ENCODE measurements at places on chromosomes 2 and 18.

DNA sequence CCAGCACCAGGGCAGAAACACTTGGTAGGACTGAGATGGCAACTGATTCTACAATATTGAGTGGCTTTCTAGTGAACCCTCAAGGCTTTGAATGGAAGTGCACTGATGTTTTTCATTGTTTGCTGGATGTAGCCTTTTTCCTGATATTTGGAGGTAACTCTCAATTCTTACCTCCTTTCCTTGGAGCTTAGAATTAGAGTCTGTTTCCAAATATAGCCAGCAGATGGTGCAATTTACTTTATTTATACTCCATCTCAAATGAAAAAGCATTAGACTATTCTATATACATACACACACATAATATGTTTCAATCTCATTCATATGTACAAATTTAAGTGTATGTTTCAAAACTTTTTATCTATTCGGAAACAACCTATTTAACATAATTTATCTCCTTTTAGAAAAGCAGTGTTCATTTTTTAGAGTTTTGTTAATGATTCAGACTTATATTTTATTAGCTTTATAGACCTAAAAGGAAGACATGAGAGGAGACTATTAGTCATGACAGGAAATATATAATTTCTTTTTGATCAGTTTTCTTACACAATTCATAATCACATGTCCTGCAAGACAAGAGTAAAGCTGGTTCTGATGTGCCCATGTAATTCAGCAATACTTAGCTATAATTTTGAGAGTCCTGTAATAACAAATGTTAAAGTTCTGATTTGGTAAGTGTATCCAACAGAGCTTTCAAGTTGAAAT is 124.8 kb downstream of the NUP35 start:
- no peak for DNase-seq

DNA sequence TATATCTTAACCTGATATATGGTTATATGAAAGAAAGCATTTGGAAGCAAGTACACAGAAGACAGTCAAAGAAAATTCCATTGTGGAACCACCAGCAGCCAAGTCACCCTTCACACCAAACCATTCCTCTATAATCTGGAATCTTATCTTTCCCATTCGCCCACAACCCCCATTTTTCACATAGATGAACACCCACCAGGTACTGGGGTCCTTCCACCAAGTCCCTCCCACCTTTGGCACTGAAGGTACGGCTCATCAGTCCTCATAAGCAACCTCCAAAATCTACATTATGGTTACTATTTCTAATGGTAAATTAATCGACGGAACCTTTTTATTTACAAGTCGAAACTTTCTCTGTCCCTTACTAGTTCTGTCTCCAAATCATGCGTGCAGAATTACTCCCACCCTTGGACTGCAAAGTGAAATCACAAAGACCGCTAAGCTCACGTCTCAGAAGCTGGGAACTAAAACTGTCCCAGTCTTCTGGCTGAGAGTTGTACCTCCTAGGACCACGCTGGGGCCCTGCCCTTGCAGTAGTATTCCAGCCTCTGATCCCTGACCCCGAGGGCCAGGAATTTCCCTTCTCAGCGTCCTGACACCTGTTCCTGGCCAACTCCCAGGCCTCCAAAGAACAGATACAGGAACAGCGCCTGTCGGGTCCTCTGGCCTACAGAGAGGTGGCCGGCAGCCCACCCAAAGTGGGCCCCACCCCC is 702 bp downstream of the OLA1 start:
- DNase-seq = peak; percentile 13

DNA sequence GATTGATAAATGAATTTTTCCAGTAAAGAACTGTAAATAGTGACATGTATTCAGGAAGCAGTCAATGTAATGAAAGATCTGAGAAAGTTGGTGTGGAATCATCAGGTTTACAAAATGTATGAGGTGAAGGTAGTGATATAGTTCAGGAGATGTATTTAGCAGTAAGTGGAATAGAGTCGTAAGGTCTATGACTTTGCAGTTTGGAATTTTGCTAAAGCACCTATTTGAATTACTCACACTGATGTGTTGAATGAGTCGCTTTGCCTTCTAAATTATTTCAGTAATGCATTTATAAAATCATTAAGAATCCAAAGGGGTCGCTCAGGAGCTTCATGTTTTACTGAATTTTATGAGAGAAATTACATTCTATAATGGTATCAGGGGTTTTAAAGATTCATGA is 713.7 kb downstream of the DSC3 start:
- no peak for DNase-seq

GRCh38 chr2:204065566-204065965 is 129.0 kb downstream of the ICOS start:
- no peak for DNase-seq

GRCh38 chr2:11092701-11093335 is 62.4 kb upstream of the SLC66A3 start:
- no peak for DNase-seq

- no peak for DNase-seq
Measured at GRCh38 chr2:9532421-9532820, 23.2 kb downstream of the ADAM17 start.

GRCh38 chr2:184530959-184531358 is 67.4 kb upstream of the ZNF804A start:
- no peak for DNase-seq

DNA sequence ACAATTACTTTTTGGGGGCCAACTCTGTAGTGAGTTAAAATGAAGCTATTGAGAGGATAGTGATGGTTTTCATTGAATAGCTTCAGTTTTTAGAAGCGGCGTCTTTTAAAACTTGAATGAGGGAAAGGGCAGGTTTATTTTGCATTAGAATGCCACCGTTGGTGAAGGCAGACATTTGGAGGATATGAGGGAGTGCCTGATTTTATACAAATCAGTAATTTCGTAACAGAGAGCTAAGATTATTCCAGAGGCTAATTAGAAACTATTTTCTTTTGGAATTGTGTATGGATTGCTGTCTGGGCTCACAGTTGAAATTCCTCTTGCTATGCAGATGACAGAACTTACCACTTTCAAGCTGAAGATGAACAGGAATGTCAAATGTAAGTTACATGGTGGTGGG is 67.6 kb downstream of the ITGB1BP1 start:
- no peak for DNase-seq

GRCh38 chr2:12721566-12722446 is 5.1 kb downstream of the TRIB2 start:
- no peak for DNase-seq

DNA sequence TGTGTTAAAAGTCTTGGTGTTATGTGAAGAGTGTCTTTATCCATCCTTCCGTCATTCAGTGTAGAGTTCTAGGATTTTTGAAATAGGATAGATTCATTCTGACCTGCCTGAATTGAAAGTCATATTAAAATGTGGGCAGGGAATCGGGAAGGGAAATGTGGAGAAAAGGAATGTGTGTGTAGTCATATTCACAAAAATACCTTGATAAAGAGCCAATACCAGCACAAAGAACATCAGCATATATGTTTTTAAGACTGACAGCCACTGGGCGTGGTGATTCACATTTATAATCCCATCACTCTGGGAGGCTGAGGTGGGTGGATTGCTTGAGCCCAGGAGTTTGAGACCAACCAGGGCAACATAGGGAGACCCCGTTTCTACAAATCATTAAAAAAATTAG is 188.1 kb downstream of the CAMKMT start:
- DNase-seq = no peak

DNA sequence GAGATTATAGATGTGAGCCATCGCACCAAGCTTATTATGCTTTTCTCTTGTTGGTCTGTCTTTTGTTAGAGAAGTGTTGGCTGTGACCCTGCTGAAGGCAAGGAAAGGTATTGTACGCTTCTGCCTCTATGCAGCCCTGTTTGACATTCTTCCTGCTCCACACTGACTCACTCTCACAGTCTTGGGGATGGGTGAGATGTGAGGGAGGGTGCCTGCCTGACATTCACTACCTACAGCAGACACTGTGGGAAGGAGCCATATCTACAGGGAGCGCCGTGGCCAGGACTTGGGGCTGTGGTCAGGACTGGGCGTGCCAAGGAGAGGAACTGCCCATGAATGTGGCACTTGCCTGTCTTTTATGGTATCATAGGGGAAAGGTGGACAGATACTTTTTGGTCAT is 43.9 kb upstream of the FHL2 start:
- no peak for DNase-seq

GRCh38 chr2:142825861-142826260 is 51.6 kb upstream of the KYNU start:
- DNase-seq = no peak

DNA sequence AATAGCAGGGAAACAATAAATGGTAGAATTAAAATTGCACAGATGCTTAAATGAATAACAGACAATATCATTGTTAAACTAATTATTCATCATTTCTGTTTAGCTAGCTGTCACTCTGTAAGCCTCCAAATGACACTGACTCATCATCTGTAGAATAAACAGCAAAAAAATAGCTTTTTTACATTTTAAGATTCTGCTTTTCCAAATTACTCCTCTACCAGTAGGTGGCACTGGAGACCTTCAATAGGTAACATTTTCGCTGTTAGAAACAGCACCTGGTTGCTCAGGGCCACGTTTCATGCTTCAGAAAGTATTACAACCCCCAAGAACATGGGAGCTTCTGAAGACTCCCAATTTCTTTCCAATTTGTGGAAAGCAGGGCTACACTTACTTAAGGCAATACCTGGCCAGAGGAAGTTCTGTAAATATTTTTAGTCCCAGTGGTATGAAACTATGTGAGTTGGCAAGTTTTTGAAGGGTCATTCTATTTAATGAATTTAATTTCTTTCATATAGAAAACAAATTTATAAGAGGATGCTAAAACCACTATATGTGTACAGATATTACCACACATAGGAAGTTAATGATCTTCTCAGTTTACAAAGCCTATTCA is 45.4 kb downstream of the TTN start:
- DNase-seq = peak; percentile 24

GRCh38 chr2:8421658-8422449 is 260.0 kb upstream of the ID2 start:
- DNase-seq = no peak

GRCh38 chr18:6719098-6719846 is 10.2 kb upstream of the ARHGAP28 start:
- DNase-seq = no peak

- no peak for DNase-seq
Measured at GRCh38 chr2:109726379-109727270, 67.5 kb upstream of the RGPD5 start.

DNA sequence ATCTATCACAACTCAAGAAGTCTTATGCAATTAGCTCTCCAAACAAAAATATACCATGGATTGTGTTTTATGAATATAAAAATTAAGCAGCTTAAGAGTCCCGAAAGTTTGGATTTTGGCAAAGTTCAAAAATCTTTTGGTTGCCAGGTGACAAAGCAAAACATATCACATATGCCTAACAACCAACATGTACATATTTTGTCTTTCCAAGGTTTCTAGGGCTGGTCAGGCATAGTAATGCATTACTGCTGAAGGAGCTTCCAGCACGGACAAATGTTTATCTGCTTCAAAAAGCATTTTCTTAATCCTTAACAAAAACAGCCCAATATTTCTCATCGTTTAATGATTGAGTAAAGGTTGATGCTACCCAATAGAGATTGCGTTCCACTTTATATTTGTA is 1327.1 kb upstream of the ZEB2 start:
- DNase-seq = no peak

- no peak for DNase-seq
Measured at GRCh38 chr18:45755934-45756333, 32.0 kb downstream of the SLC14A1 start.

DNA sequence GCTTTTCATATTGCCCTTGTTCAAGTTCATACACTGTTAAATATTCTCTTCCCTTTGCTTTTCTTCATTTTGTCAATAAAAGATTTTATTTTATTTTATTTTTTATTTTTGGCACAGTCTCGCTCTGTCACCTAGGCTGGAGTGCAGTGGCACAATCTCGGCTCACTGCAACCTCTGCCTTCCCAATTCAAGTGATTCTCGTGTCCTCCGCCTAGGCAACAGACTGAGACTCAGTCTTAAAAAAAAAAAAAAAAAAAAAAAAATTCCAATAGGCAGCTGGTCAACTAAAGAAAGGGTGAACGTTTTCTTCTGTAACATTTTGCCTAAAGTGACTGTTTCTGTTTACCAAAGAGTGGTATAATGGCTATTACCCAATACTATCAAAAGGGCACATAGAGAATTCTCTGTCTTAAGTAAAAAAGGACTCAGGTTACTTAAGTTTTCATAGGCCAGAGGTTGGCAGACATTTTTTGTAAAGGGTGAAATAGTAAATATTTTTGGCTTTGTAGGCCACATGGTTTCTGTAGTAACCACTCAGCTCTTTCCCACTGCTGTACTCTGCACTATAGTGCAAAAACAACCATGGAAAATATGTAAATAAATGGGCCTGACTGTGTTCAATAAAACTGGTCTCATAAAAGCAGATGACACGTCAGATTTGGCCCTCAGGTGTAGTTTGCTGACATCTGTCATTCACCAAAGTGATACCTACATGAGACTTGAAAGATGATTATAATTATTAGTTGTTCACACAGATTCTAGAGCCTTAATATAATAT is 113.4 kb downstream of the MIB1 start:
- no peak for DNase-seq

DNA sequence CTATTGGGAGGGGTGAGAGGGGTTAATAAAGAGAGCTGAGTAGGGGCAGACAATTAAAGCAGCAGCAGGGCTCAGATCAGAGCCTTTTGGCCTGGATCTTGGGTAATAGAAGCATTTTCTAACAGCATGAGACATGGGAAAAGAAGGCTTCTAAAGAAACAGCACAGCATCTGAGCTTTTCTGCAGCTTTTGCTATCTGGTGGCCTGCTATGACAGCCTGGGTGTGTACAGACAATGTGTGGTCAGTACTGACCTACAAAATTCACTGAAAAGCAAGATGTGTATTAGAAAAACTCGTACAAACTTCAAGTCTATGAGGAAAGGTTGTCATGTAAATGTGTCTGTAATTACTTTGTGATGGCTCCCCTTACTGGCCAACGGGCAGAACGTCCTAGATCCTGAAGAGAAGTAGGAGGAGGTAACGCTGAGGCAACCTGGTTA is 95.6 kb downstream of the GALNT3 start:
- DNase-seq = no peak

GRCh38 chr2:70083344-70084156 is 3.7 kb upstream of the PCBP1 start:
- peak; percentile 64 for DNase-seq

DNA sequence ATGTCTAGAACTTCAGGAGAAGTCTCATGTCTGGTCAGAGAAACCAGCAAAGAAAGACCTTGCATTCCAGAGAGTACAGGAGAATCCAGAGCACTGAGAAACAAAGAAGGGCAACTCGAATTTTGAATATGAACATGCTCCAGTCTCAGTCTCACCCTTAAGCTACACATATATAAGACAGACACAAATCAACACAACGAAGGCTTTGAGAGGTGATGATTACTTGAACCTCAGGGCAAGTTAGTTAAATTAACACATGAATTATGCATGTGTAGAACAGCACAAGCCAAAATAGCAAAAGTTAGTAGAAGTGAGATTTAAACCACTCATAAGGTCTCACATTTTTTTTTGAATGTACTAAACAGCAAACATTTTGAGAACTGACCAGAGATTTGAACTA is 29.0 kb upstream of the DOK6 start:
- DNase-seq = no peak

GRCh38 chr2:96111257-96111640 is 5.1 kb downstream of the ADRA2B start:
- no peak for DNase-seq

- DNase-seq = no peak
Measured at GRCh38 chr2:173708806-173709205, 256.4 kb downstream of the SP3 start.

Data from activated naive CD8-positive, alpha-beta T cell treated with anti-CD3 and anti-CD28 coated beads, Interleukin-2, amount 50 U/mL, for 24 hours (primary cell).